ENCODE measurements at places on chromosomes 1 and 21.

GRCh38 chr1:234972411-234973191 lies 156.0 kb downstream of the TOMM20 start:
- no peak for DNase-seq

- no peak for DNase-seq
Measured at GRCh38 chr1:149977345-149977744, 33.2 kb downstream of the OTUD7B start.

GRCh38 chr21:34877485-34878128 lies 171.5 kb downstream of the RUNX1 start:
- no peak for DNase-seq

- DNase-seq, result no peak
Measured at GRCh38 chr1:5913876-5914275, 78.3 kb downstream of the NPHP4 start.

DNA sequence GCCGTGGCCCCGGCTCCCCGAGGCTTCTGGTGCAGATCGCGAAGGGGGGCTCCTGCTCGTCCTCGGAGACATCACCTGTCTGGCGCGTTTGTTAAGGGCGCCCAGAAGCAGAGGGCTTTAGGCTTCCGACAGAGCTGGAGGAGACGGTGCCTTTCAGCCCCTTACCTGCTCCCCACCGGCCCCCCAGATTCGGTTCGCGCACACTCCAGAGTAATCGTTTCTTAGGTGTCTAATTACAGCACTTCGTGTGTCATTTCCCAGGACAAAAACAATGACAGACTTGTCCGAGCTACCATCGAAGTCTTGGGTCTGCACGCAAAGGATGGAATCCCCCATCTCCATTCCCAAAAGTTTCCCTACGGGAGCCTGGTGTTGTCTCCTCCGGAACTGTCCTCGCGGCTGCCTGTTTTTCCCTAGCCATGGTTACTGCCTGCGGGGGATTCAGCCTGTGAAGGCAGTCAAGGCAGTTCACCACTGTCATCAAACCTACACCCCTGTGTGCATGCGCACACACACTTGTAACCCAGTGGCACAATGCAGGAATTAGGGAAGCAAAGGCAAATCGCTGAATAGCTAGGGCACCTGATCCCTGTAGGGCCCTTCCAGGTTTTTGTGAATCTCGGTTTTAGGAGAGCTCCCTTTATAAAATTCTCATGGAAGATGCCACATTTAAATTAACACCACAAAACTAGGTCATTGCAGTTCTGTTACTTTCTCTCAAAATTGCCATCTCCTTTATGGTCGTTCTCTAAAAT lies 738 bp upstream of the CDC42BPA start:
- peak; percentile 65 for DNase-seq

DNA sequence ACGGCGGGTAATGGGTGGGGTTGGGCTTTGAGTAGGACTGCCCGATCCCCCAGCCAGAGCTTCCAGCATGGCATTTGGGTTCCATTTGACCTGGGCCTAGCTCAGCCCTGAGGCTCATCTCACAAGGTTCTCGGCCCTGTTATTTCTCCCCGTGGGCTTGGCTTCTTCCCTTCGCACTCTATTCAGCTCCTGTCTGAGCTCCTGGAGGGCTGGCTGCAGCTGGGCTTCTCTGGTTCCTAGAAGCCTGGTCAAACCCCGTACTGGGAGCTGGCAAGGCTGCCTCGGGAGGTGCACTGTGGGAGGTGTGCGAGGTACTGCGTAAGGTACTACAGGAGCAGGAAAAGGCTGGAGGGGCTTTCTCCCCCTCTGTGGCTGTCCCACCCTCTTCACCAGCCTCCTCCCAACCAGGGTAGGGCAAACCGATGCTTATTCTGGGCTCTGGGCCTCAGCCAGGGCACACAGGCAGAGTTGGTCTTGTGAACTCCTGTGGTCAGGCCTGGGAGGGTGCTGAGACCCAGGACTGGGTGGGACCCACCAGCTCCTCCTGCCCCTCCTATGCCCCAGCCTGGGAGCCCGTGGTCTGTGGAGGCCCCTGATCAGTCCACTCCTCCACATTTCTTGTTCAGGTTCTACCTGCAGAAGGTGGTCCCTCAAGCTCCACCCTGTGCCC lies 814 bp downstream of the A3GALT2 start:
- DNase-seq, result no peak

- no peak for DNase-seq
Measured at GRCh38 chr1:218376722-218377121, 31.6 kb downstream of the TGFB2 start.

- no peak for DNase-seq
Measured at GRCh38 chr1:232986527-232986922, 36.1 kb downstream of the NTPCR start.

GRCh38 chr1:205921570-205921909 lies 21.7 kb downstream of the SLC26A9 start:
- no peak for DNase-seq

GRCh38 chr1:89566761-89567174 lies 42.1 kb downstream of the LRRC8B start:
- no peak for DNase-seq

DNA sequence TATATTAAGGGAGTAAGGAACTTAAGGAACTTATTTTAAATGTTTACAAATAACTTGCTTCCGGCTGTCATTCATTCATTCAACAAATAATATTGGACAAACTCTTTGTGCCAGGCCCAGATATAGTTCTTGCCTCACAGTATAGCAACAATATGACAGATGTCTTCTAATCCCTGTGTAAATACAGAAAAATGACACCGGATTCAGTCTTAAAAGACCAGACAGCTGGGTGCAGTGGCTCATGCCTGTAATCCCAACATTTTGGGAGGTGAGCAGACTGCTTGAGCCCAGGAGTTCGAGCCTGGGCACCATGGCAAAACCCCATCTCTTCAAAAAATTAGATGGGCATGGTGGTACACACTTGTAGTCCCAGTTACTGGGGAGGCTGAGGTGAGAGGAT lies 23.7 kb downstream of the EIF2B3 start:
- DNase-seq, result no peak

- DNase-seq, result peak; percentile 5
Measured at GRCh38 chr1:160006312-160006940, 25.4 kb downstream of the PIGM start.

- DNase-seq, result no peak
Measured at GRCh38 chr21:45177039-45177438, 102.7 kb downstream of the ADARB1 start.

- no peak for DNase-seq
Measured at GRCh38 chr1:218467101-218468072, 122.3 kb downstream of the TGFB2 start.

GRCh38 chr1:227742738-227743715 lies 7.8 kb downstream of the SNAP47 start:
- DNase-seq, result no peak

- no peak for DNase-seq
Measured at GRCh38 chr1:245434280-245434679, 279.5 kb downstream of the KIF26B start.

DNA sequence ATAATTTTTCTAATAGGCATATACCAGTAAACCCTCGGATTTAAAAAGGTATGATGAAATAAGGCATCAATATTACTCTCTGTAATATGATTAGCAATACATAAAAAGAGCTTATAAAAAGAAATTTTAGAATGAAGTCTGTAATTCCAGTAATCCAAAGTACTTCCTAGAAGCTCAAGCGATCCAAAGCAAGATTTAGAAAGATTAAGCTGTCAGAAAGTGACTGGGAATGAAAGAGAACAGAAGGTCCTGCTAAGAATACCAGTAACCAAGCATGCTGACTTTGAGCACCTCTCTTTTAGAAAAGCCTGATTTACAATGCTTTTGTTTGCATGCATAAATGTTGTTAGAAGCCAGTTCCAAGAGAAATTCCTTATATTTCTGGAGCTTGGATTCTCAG lies 125.1 kb downstream of the GIPC2 start:
- DNase-seq, result no peak

DNA sequence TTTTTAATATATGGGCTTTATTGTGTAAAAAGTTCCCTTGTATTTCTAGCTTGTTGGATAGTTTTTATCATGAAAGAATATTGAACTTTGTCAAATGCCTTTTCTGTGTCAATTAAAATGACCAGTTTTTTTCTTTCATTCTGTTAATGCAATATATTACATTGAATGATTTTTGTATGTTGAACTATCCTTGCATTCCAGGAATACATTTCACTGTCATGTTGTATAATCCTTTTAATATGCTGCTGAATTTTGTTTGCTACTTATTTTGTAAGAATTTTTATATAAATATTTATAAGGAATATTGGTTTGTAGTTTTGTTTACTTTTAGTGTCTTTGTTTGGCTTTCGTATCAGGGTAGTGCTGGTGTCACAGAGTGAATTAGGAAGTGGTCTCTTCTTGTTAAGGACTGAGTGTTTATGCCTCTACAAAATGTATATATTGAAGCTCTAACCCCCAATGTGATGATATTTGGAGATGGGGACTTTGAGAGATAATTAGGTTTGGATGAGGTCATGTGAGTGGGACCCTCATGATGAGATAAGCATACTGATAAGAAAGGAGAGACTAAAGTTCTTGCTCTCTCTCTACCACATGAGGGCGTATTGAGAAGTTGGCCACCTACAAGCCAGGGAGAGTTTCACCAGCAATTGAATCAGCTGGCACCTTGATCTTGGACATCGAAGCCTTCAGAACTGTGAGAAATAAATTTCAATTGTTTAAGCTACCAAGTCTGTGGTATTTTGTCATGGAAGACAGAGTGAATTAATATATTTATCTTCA lies 12.0 kb upstream of the SLAMF6 start:
- no peak for DNase-seq

DNA sequence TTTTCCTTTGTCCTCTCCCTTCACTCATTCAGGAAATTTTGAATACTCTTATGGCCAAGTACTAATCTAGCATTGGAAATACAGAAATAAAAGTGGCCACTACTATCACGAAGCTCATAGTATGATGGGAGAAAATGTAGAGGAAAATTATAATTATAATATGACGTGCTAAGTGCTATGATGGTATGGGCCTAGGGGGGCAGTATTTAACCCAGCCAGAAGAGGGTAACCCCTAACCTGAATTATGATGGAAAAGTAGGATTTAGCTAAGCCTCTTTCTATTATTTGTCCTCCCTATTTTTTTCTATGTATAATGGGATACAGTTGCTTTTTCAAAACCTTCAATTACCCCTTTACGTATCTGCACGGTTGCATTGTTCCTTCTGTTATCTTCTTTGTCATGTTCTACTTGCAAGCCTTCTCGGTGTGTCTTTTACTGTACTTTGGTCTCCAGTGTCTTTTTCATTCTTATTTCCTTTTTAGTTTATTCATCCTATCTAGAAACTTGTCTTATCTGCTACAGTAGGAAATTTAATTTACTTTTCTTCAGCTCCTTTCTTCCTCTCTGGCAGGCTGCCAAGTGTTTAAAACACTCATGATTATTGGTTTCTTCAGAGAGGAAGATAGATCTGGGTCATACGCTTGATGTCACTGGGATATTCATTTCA lies 88.8 kb upstream of the GPR52 start:
- no peak for DNase-seq

- DNase-seq, result no peak
Measured at GRCh38 chr1:31102501-31102950, 37.0 kb upstream of the PUM1 start.

GRCh38 chr1:94798462-94798861 lies 21.7 kb upstream of the SLC44A3 start:
- no peak for DNase-seq

DNA sequence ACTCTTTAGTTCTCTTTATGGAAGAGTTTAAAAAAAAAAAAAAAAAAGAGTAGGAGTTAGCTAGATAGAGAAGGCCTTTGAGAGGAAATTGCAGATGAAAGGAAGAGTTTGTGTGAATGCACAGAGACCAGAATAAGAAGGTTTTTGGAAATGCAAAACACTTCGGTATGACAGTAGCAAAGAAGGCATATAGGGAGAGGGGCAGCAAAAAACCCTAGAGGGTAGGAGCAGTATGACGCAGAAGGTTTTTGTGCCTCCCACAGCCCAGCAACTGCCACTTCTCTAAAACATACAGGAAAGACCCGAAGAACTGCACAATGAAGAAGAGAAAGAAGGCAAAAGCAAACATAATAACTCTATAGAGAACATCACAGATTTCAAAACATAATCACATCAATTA lies 84.3 kb downstream of the WDR64 start:
- no peak for DNase-seq

DNA sequence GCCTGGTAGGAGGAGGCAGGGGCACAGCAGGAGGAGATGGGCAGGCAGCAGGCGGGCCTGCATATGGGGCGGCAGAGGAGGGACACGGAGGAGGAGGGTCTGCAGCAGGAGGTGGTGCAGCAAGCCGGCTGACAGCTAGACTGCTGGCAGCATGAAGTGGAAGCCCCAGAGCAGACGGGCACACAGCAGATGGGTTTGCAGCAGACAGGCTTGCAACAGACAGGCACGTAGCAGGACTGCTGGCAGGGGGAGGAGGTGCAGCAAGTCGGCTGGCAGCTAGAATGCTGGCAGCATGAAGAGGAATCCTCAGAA lies 615 bp downstream of the KRTAP10-5 start:
- no peak for DNase-seq

DNA sequence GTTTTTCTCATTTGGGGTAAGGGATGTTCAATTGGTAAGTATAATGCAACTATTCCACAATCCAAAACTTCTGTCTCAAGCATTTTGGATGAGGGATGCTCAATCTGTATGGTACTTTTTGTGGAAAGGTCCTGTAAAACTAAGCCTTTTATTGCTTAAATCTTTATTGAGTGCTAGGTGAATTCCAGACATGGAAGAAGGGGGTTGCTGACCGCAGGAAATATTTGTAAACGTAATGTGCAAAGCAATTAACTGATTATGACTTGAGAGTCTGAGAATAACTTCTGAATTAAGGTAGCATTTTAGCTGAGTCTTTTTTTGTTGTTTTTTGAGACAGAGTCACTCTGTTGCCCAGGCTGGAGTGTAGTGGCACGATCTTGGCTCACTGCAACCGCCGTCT lies 3.1 kb downstream of the AKIRIN1 start:
- DNase-seq, result no peak

- no peak for DNase-seq
Measured at GRCh38 chr21:29321217-29321616, 22.5 kb downstream of the BACH1 start.

- DNase-seq, result no peak
Measured at GRCh38 chr1:241140670-241141069, 216.3 kb downstream of the RGS7 start.

- no peak for DNase-seq
Measured at GRCh38 chr1:183379951-183380350, 38.2 kb downstream of the NMNAT2 start.

DNA sequence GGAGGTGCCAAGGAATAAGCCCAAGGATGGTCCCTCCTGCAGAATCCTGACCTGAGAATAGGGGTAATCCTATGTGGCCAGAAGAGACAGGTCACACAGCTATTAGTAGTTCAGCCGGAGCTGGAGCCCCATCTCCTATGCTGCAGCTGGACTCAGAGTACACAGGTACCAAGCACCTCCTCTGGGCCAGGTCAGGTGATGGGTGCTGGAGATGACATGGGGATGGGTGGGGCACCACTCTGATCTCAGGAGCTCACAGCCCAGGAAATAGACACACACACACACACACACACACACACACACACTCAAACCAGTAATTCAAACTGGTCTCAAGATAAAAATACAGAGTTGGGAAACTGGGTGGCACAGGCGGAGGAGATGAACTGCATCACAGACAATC lies 54.2 kb upstream of the SSBP3 start:
- DNase-seq, result no peak

- DNase-seq, result peak; percentile 13
Measured at GRCh38 chr1:58162952-58163550, 383.5 kb downstream of the OMA1 start.

- no peak for DNase-seq
Measured at GRCh38 chr1:22712502-22713271, 2.0 kb downstream of the EPHB2 start.
